ENCODE measurements at places on chromosomes 1 and 21. TPM values are rescaled to one million over a fixed set of nuclear protein-coding genes. Genes with fewer than 3 reads are reported as not detected.

DNA sequence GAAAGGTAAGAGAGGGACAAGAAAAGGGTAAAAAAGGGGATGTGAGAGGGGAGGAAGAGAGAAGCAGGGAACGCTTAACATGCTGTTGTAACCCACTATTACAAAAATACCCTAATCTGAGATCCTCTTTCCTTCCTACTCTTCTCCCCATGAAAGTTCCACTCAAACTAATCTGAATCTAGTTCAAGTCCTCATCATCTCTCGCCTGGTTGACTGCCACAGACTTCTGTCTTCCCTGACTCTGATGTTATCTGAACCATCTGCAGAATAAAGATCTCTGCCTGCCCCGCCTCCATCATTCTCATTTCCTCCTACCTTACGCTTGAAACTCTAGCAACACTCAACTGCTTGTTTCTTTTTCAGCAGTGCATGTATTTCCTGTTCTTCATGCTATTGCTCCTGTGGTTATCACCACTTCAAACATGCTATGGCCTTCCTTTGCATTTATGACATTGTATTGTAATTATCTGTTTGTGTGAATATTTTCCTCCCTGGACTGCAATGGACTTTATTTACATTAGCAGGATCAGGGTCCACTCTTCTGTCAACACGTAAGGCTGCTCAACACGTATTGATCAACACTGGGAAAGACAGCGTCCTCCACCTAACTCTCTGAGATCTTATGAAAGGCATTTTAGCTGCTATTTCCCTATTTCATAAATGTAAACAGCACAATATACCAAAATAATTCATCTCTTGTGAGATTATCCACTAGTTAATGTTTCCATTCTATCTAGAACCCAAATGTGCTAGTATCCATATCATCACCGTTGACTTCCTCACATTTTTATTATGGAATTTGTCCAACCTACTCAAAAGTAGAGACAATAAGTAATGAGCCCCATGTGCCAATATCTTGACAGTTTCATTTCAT, 215.5 kb upstream of the USP25 start:
- DNase-seq = no peak

DNA sequence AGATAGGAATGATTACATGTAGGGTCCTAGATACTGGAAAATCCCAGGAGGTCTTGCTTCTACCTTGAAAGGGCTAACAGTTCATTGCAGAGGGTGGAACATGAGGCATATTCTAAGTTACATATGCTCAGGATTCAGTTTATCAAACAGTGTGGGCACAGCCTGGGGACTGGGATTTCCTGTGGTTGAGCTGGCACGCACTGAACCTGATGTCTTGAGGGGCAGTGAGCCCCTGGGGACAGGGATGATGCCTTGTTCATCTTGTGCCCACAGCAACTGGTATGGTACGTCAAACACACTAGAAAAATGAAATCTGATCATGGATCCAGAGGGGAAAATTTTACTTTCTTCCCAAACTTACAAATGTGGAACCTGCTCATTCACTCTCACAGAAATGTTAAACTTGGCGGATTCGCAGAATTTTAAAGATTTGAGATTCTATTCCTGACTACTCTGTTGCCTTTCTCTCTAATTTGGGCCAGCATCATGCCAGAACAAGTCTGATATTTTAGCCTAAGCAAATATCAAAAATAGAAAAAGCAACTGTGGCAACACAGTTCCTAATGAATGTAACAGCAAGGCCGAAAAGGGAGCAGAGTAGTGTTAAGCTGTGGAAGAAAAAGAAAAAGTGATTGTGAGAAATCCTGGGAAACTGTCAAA, 68.2 kb upstream of the COL24A1 start:
- no peak for DNase-seq

Gene SUSD4
- 0.08 TPM for polyA plus RNA-seq

Gene TLCD4
- polyA plus RNA-seq = 4.3 TPM

Measured in psoas muscle (tissue), 8 donors.